Left cardiac atrium (tissue), 4 donors: ENCODE measurements at places on chromosomes 6 and 20. TPM values are rescaled to one million over a fixed set of nuclear protein-coding genes. Genes with fewer than 3 reads are reported as not detected.

DNA sequence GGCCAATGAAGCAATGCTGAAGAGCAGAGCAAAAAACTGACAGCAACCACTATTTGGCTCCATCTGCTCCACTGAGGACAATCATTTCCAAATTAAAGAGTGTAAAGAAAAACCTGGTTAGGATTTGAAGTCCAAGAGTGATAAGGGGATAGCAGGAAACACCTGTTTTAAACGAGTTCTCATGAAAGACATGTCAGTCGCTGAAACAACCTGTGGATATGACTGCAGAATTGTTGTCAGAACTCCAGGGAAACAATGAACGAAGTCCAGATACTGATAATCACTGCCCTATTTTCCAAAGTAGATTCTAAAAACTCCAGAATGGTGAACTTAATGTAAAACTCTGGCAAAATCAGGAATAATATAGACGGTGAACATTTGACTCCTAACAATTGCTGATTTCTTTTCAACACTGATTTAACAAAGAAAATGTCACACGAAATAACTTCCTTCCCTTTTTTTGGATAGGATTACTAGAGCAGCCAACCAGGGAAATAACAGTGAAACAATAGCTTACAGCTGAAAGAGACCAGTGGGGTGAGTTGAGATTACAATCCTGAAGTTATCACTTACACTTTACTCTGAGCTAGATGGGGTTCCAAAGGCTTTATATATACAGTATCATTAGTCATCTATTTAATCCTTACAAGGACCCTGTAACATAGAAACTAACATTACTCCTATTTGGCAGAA, 83.7 kb downstream of the ELOVL5 start:
- no peak for DNase-seq

DNA sequence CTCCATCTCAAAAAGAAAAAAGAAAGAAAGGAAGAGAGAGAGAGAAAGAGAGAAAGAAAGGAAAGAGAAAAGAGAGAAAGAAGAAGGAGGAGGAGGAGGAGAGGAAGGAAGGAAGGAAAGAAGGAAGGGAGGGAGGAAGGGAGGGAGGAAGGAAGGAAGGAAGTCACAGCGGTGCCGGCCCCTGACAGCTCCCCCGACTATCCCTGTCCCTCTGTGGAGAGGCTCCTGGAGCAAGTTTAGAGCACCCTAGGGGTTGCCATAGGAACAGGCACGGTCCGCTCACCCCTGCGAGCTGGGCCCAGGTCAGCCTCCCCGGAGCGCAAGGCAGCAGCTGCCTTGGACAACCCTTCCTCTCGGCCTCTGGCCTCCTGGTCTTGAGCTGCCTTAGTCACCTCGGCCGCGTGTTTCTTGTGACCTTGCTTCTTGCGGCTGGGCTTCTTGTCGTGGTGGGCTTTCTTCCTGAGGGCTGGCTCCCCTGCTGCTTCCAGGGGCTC, 6.8 kb downstream of the BNIP5 start:
- DNase-seq: no peak

The LTB gene
- total RNA-seq: 0.84 TPM

DNA sequence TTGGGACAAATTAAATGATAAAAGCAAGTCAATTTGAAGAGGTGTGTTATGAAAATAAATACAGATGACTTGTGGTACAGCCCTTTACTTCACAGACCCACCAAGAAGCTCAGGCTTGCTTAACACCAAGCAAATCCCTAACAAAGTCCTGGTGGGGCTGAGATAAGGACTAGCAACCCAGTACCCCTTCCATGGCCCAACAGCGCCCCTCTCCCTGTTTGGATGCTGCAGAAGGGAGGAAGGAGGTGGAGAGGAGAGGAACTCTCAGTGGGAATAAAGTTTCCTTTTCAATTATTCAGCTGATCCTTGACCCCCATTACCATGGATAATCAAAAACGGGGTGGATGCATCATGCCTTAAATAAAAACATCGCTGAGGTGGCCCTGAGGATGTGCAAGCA, 4.5 kb upstream of the ZNF831 start:
- DNase-seq: no peak

DNA sequence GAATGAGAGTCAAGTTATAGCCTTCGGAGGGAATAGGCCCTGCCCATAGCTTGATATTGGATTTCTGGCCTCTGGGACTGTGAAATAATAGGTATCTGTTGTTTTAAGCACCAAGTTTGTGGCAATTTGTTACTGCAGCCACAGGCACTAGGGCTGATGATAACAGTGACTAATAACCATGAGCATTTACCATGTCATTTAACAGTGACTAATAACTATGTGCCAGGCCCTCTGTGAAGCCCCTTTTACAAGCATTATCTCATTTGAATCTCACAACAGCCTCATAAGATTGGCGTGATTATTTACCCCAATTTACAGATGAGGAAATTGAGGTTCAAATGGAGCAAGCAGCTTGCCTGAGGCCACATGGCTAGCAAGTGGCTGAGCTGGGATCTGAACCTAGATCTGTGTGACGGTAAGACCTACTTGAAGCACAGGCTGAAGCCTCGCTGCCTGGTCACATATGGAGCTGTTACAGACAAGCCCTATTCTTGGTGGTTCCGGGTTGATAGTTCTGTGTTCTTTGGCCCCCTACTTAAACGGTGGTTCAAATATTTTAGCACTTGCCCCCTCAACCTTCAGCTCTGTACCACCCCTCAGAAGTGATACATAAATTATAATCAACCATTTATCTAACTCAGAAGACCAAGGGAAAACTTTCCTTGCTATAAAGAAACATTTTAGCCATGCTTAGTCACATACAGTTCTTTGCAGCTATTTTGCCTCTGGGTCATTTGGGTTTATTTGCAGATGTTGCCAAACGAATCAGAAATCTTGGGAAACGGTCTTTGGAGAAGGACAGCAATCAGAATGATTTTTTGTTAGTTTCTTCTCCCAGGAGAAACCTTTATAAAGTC, 98.3 kb downstream of the ELOVL5 start:
- DNase-seq: no peak

The SALL4 gene
- 0.13 TPM for total RNA-seq

DNA sequence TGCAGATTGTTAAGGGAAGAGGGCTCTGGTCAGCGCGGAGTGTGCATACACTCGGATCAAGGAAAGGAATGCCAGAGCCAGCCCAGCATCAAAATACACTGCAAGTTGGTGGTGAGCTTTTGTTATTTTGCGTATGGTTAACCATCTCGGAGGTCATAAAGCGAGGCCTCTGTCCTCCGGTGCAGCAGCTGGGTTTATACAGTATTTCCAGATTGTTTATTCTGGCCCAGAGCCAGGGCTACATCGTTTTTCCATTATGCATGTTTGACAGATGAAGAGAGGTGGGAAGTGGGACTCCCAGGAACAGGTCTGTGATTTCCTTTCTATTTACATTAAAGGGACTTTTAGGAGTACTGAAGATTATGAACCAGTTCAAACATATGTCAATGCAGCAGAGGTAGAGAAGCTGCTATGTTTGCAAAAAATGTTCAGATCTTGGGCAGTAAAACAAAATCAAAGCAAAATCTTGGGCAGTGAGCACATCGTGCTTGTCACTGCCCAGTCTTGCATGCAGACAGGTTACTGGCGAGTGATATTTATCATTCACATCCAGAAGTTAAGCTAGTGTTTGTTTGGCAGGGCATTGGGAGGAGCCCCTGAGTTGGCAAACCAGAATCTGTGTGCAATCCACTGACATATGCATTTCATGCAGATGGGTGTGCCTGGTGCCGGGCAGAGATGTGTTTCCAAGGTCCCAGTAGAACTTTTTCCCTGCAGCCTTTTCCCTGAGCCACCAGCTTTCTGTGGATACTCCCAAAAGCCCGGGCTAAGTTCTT, 256.3 kb upstream of the TAB2 start:
- DNase-seq: peak; percentile 21

GRCh38 chr6:81293896-81294295, 458.6 kb downstream of the TENT5A start:
- no peak for DNase-seq

GRCh38 chr20:11205769-11206362, 532.1 kb upstream of the JAG1 start:
- no peak for DNase-seq
